Stimulated activated CD8-positive, alpha-beta memory T cell treated with anti-CD3 and anti-CD28 coated beads, Interleukin-15, amount 100 ng/mL, for 48 hours (primary cell): ENCODE measurements at places on chromosomes 3 and 15.

DNA sequence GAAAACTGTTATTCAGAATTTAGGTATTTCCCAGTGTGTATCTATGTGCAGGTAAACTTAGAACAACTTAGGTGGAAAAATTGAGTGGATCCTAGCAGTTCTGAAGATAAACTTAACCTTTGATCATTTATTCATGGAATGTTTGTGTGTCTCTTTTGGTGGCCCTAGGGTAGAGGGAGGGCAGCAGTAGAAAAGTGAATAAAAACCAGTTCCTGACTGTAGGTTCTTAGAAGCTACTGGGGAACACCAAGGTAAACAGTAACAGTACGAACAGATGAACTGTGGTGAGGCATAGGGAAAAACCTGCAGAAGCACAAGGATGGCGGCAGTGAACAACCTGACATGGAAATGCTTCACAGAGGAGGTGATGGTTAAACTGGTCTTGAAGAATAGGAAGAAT lies 2.5 kb downstream of the SNRK start:
- no peak for DNase-seq

DNA sequence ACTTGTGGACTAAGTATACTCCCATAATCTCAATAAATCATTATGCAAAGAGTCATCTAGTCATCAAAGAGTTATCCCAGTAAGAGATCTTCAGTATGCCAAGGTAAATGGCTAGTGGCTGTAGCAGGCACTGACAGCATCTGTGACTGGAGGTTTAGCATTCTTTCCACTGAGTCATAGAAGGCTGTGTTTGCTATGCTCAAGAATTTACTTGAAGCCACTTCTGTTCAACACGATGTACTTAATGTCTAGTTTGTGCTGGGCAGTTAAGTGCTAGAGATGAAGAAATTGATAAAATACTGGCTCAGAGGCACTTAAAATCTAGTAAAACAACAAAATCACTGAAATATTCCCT lies 13.0 kb downstream of the ZBED2 start:
- no peak for DNase-seq

GRCh38 chr3:117400303-117400702 lies 690.7 kb downstream of the TUSC7 start:
- no peak for DNase-seq

DNA sequence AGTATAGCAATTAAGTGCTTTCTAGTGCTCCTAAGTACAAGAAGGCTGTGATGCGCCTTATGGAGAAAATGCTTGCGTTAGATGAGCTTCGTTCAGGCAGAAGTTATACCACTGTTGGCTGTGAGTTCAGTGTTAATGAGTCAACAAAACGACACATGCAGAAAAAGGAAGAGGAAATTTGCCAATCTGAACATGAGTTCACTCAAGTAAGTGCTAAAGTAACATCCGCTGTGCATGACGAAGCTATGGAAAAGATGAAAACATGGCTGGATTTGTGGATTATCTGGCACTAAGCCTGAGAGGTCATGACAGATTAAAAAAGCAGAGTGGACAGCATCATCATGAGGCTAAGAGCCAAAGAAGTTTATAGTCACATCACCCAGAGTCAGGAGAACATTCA lies 36.9 kb downstream of the SH3BP5 start:
- DNase-seq: no peak

DNA sequence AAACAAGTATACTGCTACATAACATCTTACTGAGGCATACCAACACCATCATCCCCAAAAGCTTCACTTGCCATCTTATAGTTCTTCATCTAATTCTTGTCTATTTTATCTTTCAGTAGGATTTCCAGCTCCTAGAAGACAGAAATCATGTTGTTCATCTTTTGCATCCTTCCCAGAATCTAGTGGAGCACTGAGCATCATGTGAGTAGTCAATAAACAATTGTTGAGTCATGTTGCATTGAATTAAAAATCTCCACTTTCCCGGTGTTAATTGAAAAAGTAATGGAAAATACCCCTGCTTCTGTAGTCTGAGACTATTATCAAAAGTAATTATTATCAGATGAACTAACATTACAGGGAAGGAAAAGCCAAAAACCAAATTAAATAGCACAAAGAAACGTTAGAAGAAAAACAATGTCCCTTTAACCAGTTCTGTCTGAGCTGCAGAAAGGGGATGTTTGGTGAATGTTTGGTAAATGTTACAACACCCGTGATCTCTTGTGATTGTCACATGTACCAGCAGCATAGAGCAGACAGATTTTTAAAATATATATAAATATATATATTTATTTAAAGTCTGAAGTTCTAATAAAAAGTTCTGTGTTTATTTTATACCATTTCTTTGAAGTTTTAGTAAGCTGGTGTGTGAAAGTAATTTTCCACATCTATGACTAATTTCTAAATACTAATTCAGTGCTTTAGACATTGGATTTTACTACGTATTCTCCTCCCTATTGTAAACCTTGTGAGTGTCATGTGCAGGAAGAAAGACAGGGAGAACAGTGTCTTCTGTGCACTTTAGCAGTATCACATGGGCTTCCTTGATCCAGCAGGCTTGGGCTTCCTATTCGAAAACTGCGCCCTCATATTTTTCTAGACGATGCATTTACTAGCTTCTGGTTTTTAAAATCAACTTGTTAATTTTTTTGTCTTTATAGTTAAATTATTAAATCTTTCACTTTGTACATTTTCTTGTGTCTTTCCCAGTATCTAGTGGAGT lies 85.6 kb downstream of the RAP2B start:
- DNase-seq: no peak

GRCh38 chr3:45579251-45579650 lies 15.3 kb upstream of the LIMD1 start:
- DNase-seq: no peak

- DNase-seq: no peak
Observed at GRCh38 chr3:128226795-128227395, 73.6 kb downstream of the EEFSEC start.

- DNase-seq: no peak
Observed at GRCh38 chr15:52503788-52504496, 24.7 kb downstream of the MYO5A start.

GRCh38 chr3:123296836-123297626 lies 95.3 kb downstream of the SEC22A start:
- no peak for DNase-seq

DNA sequence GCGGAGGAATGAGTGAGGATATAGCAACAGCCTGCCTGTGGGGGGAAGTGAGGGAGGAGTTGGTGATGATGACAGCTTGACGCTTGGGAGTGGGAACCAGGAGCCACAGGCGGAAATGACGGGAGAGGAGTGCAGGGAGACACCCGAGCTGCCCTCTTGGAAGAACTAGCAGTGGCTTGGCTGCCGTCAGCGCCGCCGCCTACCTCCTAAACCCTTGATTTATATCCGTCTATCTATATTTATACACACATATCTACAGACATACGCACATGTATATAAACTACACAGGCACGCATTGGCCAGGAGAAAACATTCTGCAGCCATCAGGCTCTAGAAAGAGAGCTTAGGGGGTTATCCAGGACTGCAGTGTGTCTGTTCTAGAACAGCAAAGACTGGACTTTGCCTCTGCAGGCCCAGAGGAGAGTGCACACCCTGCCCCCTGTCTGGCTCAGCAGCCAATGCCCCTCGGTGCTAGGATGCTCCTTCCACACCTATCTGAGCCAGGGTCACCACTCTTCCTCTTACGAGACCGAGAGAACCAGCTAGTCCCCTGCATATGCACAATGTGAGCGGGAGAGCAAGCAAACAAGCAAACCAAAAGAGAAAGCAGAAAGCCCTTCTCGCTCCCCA lies 45.3 kb upstream of the MAGEF1 start:
- no peak for DNase-seq

DNA sequence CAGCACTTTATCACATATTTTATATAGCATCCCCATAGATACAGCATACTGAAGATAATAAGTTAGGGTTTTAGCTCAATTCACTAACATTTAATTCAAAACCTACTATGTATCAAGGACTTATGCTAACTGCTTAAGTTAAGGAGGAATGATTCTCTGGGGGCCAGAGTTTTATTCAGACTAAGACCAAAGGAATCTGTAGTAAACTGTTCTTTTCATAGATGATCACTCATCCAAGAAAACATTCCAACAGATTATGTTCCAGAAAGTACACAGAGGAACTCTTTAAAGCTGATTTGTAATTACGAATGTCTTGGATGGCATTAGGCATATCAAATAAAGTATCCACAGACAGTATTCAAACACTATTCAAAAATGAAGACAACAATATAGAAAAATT lies 226.4 kb downstream of the SCAPER start:
- DNase-seq: no peak

- no peak for DNase-seq
Observed at GRCh38 chr3:143001034-143001368, 369 bp upstream of the U2SURP start.

DNA sequence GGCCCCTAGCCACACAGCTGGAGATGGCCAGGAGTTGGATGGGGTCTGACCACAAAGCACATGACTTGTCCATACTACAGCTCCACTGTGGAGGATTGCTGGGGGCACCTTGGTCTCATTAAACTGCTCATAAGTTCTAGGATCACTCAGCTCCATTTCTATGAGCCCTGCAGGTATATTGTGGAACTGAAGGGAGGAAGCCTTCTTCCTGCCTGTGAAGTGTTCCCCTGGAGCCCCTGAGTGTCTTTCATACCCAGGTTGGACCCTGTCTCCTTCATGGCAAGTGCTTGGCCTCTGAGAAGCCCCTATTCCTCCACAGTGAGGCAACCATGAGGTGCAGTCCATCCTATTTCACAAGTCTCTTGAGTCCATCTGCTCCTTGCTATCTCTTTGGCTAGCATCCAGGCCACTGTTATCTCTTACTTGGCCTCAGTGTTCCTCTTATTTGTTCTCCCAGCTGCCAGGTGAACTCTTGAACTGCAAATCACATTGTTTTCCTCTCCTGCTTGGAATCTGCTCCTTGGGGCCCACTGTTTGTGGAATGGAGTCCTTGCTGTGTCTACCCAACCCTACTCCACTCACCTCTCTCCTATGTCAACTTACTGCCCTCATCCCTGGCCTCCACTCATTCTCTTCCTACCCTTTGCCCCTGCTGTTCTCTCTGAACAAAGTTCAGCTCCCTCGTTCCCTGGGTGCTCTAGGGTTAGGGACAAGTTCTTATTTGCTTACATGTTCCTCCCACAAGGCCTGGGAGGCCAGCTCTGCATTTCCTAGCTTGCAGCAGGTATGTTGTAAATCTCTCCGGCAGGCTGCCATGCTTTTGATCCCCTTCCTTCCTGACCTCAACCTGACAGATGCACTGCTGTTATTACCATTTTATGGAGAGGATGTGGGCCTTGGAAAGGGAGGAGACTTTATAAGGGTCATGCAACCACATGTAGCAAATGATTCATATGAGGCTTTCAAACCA lies 1.2 kb downstream of the ACOX2 start:
- no peak for DNase-seq

GRCh38 chr3:8589880-8590556 lies 54.6 kb downstream of the SSUH2 start:
- DNase-seq: no peak

DNA sequence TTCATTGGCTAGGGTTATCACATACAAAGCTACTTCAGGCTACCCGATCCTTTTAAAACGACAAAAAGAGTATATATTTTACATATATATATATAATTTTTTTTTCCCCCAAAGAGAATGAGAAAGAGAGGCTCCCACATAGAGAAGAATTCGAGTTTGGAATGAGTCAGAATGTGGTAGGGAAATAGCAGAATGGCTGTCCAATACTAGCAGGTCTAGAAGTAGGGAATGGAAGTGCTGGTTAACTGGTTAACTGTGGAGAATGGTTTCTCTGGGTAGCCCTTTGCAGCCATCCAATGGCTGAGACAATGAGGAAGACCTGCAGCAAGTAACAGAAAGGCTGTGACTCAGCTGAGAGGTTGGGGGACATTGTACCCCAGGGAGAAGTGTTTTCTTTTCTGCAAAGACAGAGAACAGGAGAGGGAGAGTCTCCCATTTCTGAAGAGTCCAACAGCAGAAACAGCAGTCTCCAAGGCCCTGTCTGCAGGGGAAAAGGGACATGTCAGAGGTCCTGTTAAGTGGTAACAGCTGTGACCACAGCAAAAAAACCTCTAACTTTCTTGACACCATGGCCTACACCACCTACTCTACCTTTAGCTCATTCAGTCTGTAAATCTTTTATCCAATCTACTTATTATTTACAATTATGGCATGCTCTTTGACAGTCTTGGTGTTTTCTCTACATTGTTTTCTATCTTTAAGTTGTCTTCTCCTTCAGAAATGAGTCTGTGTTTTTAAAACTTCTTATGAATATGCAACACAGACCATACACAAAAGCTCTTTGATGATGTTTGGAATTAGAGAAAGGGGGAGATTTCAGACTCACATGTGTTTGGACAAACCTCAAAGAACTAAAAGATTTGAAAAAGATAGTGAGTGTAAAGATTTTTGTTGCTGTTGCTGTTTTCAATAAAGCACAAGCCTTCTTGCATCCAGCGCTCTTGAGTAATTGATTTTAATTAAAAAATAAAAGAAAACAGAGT lies 116.1 kb upstream of the SLC7A14 start:
- DNase-seq: no peak

GRCh38 chr3:4957978-4958377 lies 21.3 kb upstream of the BHLHE40 start:
- no peak for DNase-seq

GRCh38 chr3:48684480-48685143 lies 1.1 kb downstream of the NCKIPSD start:
- no peak for DNase-seq

DNA sequence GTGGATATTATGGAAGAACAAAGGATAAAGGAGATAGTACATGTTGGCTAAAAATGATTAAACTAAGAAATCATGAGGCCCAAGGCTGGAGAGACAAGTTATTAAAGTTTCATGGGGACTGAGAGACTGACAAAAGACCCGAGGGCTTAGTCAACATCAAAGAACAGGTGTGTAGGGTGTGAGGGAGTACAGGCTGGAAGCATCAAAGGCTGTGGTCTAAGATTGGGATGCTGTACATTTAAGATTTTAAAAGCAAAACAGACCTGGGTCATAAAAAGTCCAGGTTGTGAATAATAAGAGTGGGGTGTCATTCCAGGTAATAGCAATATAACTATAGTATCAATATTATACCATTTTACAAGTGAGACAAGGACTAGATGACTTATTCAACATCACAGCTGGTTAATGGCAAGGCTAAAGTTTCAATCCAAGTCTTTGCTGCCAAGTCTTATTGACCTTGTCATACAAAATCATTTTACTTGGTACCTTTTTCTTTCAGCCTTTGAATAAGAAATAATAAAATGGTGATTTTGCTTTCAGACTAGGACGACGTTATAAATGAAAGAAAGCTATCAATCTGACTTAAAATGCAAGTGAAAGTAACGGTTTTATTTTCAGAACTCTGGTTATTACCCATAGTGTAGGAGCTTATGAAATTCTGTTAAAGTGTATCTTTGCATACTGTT lies 211.6 kb downstream of the TNIK start:
- DNase-seq: no peak

- DNase-seq: no peak
Observed at GRCh38 chr3:116342499-116342898, 102.8 kb downstream of the LSAMP start.

DNA sequence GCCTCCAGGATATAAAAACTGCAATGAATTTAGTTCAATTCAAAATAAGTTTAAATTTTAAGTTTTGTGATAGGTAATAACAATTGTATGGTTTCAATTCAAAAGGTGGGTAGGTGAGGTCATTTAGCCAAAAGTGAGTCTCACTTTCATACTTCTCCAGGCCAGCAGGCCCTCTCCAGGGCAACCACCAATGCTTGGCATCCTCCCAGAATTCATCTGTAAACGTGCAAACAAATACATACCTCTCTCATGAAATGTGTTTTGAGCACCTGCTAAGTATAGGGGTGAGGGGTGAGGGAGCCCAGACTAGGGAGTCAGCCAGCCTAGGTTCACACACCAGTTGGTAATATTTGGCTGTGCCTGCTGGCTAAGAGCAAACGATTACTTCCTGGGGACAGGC lies 22.0 kb upstream of the RBSN start:
- no peak for DNase-seq
